ENCODE measurements at places on chromosomes 16 and 17.

- no peak overlapping the region for H3K27ac ChIP-seq
- no peaks in the 10 kb centered on the region for H3K36me3 ChIP-seq
- H3K27me3 ChIP-seq, result no peaks in the 10 kb centered on the region
- peaks cover 5% of the 10 kb centered on the region for H3K4me1 ChIP-seq
Measured at GRCh38 chr16:50281391-50282009, 15.1 kb downstream of the ADCY7 start.

GRCh38 chr16:11309895-11310633 is 28.9 kb upstream of the PRM1 start:
- peaks cover 16% of the 10 kb centered on the region for H3K4me1 ChIP-seq
- H3K27me3 ChIP-seq, result no peaks in the 10 kb centered on the region
- H3K27ac ChIP-seq, result no peak overlapping the region
- no peak overlapping the region for H3K4me3 ChIP-seq
- H3K36me3 ChIP-seq, result no peaks in the 10 kb centered on the region

DNA sequence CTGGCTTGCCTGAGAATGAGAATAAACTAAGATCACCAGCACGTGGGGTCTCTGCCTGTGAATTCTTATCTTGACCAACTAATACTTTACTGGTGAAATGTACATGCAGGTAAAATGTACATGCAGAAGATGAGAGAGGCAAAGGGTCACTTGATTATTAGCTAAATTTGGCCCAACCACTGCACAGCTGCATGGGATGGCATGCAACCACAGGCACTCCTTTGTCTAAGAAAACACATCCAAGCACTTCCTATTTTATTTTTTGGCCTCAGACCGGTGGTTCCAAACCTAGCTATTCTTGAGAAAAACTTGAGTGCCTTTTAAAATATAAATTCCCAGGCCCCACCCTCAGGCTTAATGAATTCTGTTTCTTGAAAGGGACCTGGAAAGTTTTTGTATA is 77.9 kb downstream of the SYCE1L start:
- no peak overlapping the region for H3K4me3 ChIP-seq
- no peaks in the 10 kb centered on the region for H3K36me3 ChIP-seq
- DNase-seq, result no peak
- H3K4me1 ChIP-seq, result peaks cover 1% of the 10 kb centered on the region
- H3K27ac ChIP-seq, result no peak overlapping the region
- H3K27me3 ChIP-seq, result no peaks in the 10 kb centered on the region

- no peak overlapping the region for H3K27ac ChIP-seq
- H3K4me3 ChIP-seq, result no peak overlapping the region
Measured at GRCh38 chr17:2312736-2313135, 9.0 kb downstream of the SRR start.

DNA sequence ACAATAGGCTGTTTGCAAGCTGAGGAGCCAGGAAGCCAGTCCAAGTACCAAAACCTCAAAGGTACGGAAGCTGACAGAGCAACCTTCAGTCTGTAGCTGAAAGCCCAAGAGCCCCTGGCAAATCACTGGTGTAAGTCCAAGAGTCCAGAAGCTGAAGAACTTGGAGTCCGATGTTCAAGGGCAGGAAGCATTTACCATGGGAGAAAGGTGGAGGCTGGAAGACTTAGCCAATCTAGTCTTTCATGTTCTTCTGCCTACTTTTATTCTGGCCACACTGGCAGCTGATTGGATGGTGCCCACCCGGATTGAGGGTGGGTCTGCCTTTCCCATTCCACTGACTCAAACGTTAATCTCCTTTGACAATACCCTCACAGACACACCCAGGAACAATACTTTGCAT is 15.3 kb downstream of the CD300LB start:
- no peak for DNase-seq
- H3K4me1 ChIP-seq, result no peaks in the 10 kb centered on the region

DNA sequence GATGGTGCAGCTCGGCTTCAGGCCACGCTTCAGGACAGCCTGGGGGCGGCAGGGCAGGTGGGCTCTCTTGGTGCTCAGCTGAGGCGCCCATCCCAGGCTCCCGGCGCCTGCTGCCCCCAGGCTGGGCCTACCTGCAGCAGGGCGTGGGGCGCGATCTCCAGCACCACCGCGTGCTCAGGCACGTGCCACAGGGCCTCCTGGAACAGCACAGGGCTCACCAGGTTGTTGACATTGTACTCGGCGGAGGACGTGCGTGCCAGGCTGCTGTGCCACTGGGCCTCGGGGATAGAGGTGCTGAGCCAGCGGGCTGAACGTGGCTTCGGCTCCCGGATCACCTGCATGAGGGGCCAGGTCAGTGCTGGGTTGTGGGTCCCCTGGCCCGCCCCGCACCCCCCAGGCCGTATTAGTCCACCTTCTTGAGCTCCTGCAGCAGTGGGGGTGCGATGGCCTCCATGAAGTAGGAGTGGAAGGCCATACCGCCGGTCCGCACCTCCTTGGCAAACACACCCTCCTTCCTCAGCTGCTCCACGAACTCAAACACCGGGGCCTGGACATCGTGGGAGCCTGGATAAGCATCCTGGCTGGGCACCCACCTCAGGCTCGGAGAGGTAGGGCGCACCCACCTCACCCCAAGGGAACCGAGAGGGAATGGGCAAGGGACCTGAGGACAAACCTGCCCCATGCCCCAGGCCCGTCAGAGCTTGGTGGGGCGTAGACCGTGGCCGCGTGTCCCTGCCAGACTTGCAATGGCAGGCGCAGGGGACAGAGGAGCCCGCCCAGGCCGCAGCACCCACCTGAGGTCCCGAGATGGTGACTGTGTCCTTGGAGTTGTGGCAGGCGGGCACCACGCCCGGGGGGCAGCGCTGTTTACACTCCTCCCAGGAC is 9.0 kb downstream of the FASN start:
- H3K27me3 ChIP-seq, result no peaks in the 10 kb centered on the region
- no peaks in the 10 kb centered on the region for H3K4me1 ChIP-seq
- H3K27ac ChIP-seq, result no peak overlapping the region
- DNase-seq, result no peak

DNA sequence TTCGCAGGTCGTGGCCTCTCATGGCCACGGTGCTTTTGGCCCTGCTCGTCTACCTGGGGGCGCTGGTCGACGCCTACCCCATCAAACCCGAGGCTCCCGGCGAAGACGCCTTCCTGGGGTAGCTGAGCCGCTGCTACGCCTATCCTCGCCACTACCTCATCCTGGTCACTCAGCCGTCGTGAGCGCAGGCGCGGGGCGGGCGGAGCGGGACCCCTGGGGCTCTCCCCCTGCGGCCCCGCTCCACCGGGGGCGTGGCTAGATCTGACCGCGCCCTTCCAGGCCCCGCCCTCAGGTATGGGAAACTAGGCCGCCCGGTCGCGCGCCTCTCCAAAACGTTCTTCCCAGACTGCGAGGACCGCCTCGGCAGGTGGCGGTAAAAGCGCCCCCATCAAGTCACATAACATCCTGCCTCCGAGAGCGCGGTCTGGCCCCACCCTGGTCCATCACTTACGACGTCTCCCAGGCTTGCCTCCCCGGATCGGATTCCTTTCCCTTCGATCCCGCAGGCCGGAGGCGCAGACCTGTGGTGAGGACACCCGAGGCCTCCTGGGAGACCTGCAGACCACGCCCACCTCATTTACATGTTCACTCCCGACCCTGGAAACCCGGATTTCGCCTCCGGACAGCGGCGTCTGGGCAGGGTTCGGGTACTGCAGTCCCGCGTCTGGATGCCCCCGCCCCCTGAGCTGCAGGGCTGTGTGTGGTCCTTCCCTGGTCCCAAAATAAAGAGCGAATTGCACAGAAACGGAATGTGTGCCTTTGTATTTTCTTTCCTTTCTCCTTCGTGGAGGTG is 91.5 kb upstream of the TMEM97 start:
- no peaks in the 10 kb centered on the region for H3K27me3 ChIP-seq
- DNase-seq, result peak; percentile 96
- H3K27ac ChIP-seq, result no peak overlapping the region
- H3K4me1 ChIP-seq, result peaks cover 6% of the 10 kb centered on the region
- peak overlapping the region; percentile 60 for H3K4me3 ChIP-seq

DNA sequence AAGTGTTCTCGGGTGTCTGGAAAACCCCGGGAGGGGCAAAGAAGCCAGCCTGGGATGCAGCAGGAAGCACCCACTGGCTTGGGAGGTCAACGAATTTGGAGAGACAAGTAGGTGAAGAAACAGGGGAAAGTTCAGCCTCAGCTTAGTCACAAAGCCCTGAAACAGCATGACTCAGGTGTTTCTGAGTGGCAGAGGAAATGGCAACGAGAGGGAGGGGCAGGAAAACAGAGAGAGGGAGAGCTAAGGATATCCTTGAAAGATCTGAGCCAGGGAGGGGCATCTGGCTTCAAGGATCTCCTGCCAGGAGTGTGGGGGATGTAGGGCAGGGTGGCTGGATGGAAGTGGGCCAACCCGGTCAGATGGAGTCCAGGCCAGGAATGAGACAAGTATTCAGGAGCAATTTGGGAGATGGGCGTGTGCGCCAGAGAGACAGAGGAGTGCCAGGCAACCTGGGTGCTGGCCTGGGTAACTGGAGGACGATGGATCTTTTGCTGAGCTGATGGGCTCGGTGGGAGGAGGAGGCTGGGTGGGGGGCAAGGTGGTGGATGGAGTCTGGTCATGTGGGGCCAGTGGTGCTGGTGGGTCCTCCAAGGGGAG is 27.2 kb downstream of the ABCC3 start:
- no peak overlapping the region for H3K4me3 ChIP-seq
- H3K27me3 ChIP-seq, result no peaks in the 10 kb centered on the region
- no peak overlapping the region for H3K27ac ChIP-seq
- DNase-seq, result no peak
- H3K4me1 ChIP-seq, result peaks cover 4% of the 10 kb centered on the region

GRCh38 chr16:6157806-6158205 is 1060.2 kb upstream of the EEF2KMT start:
- H3K27ac ChIP-seq, result no peak overlapping the region
- DNase-seq, result no peak
- H3K4me3 ChIP-seq, result no peak overlapping the region
- no peaks in the 10 kb centered on the region for H3K4me1 ChIP-seq
- no peaks in the 10 kb centered on the region for H3K27me3 ChIP-seq

DNA sequence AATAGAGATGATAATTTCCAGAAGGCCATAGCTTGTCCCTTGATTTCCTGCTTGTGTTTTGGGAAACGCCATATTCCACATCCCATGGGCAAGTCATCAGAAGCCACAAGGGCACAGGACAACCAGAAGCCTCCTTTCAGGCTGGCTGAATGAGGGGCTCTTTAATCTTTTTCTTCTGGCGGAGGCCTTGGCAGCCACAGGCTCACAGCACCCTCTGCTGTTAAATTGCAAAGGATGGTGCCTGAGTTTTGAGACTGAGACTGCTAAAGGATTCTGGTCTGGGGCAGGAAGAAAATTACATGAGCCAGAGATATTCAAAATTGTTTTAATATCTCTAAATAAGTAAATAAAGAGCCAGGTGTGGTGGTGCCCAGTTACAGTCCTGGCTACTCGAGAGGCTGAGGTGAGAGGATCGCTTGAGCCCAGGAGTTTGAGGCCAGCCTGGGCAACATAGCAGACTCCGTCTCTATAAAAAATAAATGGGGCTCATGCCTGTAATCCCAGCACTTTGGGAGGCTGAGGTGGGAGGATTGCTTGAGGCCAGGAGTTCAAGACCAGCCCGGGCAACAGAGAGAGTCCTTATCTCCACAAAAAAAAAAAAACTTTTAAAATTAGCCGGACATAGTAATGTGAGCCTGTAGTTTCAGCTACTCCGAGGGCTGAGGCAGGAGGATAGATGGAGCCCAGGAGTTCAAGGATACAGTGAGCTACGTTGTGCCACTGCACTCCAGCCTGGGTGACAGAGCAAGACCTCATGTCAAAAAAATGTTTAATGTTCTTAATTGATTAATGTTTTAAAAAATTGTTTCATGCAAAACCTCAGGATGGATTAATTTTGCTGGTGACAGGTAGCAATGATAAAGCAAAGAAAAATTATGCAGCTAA is 26.3 kb downstream of the AARSD1 start:
- H3K36me3 ChIP-seq, result no peaks in the 10 kb centered on the region
- no peak for DNase-seq
- no peaks in the 10 kb centered on the region for H3K4me1 ChIP-seq
- no peak overlapping the region for H3K4me3 ChIP-seq
- H3K27ac ChIP-seq, result no peak overlapping the region
- no peaks in the 10 kb centered on the region for H3K27me3 ChIP-seq

DNA sequence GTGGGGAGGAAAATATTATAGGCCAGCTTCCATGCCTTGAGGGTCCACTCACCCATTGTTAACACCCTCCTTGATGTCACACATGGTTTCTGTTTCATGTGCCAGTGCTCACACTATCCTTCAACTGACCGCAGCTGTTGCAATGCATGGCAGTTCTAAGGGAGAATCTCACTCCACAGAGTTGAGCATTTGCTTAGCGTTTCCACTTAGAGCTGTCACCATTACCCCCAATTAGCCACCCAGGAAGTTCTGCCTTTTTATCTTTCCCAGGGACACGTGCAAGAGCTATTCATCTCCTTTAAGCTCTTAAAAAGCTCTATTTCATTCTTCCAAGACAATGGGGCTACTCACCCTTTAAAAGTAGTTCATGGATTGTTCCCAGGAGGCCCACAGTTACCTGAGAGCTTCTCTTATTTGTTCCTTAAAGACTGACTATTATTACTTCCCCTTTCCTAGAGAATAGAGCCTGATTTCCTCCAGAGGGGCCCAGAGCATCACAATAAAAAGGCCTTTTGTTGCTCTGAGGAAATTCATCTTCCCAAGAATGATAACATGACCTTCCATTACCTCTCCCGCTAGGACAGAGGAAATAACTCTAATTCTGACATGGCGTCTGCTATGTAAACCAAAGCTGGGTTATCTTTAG is 126.8 kb downstream of the CACNG3 start:
- H3K27ac ChIP-seq, result no peak overlapping the region
- no peaks in the 10 kb centered on the region for H3K27me3 ChIP-seq
- DNase-seq, result peak; percentile 22
- H3K4me1 ChIP-seq, result no peaks in the 10 kb centered on the region
- no peaks in the 10 kb centered on the region for H3K36me3 ChIP-seq

DNA sequence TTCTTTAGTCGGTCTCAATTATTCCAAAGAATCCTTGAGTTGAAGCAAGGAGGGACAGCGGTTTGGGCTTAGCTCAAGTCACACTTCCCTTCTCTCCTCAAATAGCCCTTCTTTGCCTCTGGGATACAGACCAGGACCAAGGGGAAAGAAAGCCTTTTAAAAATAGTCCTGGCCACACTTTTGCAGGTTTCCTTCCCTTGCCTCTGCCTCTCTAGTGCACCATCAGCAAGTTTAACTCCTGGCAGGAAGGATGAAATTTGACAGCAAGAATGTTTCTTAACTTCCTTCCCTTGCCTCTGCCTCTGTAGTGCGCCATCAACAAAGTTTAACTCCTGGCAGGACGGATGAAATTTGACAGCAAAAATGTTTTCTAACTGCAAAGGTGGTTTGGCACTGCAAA is 7.2 kb upstream of the G6PC1 start:
- no peaks in the 10 kb centered on the region for H3K27me3 ChIP-seq
- H3K27ac ChIP-seq, result no peak overlapping the region
- no peaks in the 10 kb centered on the region for H3K4me1 ChIP-seq

GRCh38 chr16:83231729-83232128 is 576.0 kb upstream of the HSBP1 start:
- H3K36me3 ChIP-seq, result no peaks in the 10 kb centered on the region
- H3K27me3 ChIP-seq, result no peaks in the 10 kb centered on the region
- no peak for DNase-seq
- H3K4me3 ChIP-seq, result no peak overlapping the region

- H3K27me3 ChIP-seq, result no peaks in the 10 kb centered on the region
- H3K4me1 ChIP-seq, result no peaks in the 10 kb centered on the region
- no peaks in the 10 kb centered on the region for H3K36me3 ChIP-seq
- H3K4me3 ChIP-seq, result no peak overlapping the region
- no peak for DNase-seq
- H3K27ac ChIP-seq, result no peak overlapping the region
Measured at GRCh38 chr17:35082073-35082657, 18.7 kb upstream of the RFFL start.
